ENCODE measurements at places on chromosomes 16 and 17.

- DNase-seq: no peak
Observed at GRCh38 chr16:12202486-12202885, 226.0 kb downstream of the SNX29 start.

- DNase-seq: no peak
Observed at GRCh38 chr17:2563543-2563942, 29.9 kb upstream of the PAFAH1B1 start.

DNA sequence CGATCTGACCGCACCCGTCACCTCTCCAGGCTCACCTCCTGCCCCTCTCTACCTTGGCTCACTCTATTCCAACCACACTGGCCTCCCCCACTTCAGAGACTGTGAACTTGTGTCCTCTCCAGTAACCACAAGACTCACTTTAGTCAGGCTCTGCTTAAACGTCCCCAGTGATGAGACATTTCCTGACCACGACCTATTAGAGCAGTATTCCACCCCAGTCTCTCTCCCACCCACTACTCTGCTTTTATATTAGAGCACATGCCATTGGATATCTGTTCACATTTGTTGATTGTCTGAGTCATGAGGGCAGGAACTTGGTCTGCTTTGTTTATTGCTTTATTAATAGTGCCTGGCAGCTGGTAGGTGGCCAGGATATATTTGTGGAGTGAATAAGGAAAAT is 20.1 kb downstream of the COX11 start:
- DNase-seq: no peak

GRCh38 chr16:44655-45054 is 8.8 kb downstream of the POLR3K start:
- DNase-seq: peak; percentile 1

- DNase-seq: no peak
Observed at GRCh38 chr17:42748202-42748907, 3.5 kb upstream of the EZH1 start.

GRCh38 chr17:47841488-47842291 is 617 bp upstream of the SCRN2 start:
- DNase-seq: no peak

GRCh38 chr17:14434506-14434905 is 133.6 kb downstream of the HS3ST3B1 start:
- no peak for DNase-seq

Measured in HuH-7.5 (cell line).